Right ventricle myocardium superior (tissue), 1 donor: ENCODE measurements at places on chromosomes 2 and 18.

DNA sequence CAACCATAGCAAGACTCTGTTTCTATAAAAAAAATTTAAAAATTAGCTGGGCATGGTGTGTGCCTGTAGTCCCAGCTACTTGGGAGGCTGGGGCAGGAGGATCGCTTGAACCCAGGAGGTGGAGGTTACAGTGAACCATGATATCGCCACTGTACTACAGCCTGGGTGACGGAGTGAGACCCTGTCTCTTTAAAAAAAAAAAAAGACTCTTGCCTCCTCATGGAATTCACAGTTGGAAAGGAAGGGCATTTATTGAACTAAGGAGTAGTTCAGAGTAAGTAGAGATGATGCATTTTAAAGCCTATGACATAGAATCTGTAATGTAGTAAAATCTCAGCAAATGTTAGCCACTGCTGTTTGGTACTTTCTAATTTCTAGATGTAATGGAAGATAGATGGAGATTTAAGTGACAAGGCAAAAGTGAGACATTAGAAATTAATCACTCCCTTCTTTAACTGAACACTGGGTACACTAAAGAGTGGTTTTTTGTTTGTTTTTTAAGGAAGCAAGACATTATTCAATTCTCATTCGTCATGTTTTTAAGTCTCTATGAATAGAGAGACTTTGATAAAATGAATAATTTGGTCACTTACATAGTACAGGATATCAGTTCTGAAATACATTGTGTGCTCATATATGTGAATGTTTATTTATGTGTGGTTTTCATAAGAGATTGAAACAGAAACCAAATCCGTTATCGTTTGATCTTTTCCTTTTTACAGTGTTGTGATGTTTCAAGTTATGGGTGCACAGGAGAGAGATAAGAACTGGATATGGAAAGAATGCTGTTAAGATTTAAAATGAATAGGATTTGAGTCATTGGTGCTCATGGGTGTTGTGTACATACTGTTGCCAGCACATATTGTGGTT is 186.1 kb upstream of the STON1 start:
- DNase-seq: no peak

DNA sequence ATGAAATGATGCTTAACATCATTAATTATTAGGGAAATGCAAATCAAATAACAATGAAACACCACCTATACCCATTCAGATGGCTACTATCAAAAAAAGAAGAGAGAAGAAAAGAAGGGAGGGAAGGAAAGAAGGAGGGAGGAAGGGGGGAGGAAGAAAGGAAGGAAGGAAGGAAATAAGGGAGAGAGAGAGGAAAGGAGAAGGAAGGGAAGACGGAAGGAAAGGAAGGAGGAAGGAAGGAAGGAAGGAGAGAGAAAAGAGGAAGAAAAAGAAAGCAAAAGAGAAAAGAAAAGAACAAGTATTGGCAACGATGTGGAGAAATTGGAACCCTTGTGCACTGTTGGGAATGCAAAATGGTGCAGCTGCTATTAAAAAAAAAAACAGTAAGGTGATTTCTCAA is 363.3 kb downstream of the TNS1 start:
- DNase-seq: no peak

DNA sequence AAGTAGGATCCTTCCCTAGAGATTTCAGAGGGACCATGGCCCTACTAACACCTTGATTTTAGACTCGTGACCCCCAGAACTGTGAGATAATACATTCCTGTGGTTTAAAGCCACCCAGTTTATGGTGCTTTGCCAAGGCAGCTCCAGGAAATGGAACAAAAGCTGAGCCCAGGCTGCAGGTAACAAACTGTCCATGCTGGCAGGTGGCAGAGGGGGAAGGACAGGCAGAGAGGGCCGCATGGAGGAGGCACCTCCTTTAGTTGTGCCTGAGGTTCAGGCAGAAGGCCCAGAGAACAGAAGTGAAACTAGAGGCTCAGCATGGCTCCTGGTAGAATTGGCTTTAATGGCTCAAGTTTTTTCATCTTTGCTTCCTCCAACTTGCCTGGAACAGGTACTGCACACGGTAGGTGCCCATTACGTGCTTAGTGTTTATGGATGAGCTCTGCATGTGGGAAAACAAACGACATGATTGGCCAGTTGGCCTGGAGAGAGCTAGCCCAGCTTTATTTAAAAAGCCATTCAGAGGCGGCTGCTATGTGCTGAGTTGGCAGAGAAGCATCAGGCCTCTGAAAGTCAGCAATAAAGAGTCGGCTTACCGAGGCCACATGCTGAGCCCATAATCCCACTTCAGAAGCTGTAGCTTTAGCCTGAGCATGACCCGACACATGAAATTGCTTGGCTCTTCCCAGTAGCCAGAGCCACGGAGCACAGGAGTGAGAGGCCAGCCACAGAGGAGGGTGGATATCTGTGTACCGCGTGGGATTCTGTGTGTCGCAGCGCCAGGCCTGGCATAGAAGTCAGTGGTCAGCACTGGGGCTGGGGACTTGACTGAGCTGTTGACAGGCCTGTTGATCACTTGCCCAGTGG is 36.5 kb downstream of the HS1BP3 start:
- DNase-seq: peak; percentile 72

DNA sequence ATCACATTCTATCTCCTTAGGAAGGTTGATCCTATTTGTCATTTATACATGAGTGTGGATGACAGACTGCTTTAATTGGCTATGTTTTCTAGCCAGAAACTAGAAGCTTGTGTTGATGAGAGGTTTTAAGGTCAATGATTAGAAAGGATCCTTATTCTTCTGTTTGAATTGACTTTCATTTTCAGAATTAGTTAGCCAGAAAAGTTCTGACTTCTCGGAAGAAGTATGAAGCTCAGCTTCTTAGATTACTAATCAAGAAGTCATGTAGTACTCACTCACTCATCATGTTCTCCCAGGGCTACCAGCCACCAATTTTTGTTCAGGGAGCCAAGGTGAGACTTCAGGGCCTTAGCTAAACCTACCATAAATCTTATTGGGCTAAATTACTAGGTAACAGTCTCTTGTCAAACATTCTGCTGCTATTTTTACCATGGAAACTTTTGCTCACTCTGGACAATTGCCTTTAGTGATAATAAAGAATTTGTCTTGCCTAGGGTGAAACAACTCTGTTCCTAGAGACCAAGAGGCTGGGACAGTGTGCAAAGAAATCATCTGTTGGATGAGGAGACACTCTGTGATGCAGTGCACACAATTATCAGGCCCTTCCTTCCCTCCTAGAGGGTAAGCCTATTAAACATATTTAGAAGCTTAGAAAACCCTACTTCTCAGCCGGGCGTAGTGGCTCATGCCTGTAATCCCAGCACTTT is 111.6 kb upstream of the DNMT3A start:
- no peak for DNase-seq

- no peak for DNase-seq
These were observed 33.7 kb upstream of the NTSR2 start for GRCh38 chr2:11703700-11704099.

- DNase-seq: no peak
These were observed 1145.7 kb upstream of the NXPH2 start for GRCh38 chr2:139925903-139926302.

DNA sequence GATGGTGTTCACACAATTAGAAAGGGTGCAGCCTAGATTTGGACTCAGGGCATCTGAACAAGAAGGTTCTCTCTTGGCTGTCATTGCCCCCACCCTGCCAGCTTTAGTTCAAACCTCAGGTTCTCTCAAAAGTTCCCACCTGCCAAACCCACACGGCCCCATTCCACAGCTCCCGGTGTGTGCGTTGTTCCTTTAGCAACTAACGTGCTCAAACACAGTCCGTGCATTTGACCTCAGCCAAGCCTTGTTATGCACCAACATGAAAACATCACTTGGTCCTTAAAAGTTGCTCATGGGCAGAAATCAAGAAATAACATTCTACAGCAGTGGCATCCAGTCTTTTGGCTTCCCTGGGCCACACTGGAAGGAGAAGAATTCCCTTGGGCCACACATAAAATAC is 32.0 kb downstream of the LOXHD1 start:
- DNase-seq: no peak

DNA sequence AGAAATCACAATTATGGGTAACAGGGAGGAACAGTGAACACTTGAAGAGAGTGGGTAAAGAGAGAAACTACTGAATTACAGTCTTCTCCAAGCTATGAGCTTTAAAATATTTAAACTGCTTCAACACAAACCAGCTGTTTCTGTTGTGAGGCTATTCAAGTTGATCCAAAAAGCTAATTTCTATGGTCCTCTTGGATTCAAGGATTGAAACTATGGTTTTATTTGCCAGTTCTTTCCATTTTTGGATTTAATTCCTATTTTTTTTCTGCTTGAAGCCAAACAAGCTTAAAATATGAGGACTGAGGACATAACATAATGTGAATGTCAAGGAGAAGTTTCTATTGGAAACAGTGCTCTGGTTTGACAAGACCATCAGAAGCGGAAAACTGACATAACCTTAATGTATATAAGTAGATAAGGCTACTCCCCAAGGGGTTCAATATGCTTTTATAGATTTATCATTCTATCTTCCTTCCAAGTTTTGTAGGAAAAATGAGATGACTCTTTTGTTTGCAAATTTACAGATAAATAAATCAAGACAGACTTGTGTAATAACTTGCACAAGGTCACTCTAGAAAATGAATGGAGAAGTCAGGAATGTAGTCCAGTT is 60.7 kb upstream of the AQP4 start:
- DNase-seq: no peak

DNA sequence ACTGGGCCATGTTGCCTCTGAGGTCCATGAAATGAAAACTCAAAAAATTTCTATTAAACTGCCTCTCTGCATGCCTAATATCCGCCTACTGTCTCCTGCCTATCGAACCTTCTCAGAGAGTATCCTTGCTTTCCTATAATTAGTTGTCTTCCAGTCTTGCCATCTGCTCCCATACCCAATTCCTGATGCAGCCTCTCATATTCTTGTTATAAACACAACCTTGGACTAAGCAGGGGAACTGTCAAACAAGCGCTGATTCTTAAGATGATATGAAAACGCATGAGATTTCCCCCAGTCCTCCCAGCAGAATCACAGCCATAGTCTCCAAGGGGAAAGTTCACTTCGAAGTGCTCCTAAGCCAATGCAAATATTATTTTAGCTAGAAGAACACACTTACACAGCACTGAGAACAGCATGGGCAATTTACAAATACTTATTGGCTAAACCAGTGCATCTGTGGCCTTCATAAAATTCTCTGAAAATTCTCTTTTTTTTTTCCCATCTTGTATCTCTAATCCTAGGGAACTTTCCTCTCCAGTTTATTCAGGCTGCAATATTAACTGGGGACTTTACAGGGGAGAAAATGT is 471.6 kb downstream of the MBD2 start:
- DNase-seq: no peak

GRCh38 chr18:39259736-39260135 is 1694.1 kb upstream of the CELF4 start:
- no peak for DNase-seq

GRCh38 chr2:45119038-45119437 is 109.8 kb upstream of the SIX2 start:
- DNase-seq: no peak

- DNase-seq: no peak
These were observed 114.0 kb downstream of the HIBCH start for GRCh38 chr2:190205657-190206056.

- no peak for DNase-seq
These were observed 1.9 kb downstream of the TCF7L1 start for GRCh38 chr2:85134896-85135659.

GRCh38 chr2:55056024-55056521 is 5.8 kb upstream of the RTN4 start:
- DNase-seq: no peak

DNA sequence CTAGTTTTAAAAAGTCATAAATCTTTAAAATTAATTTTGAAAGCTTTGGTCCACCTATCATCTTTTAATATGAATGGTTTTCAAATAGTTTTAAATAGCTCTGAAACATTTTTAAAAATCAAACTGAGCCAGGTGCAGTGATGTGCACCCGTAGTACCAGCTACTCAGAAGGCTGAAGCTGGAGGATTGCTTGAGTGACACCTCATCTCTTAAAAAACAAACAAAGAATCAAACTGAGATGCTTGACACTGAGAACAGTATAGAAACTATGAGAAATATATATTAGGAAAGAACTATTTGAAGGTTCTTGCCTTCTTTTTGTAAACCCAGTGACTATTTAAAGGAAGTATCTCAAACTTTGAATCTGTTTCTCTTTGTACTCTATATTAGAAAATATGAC is 67.4 kb downstream of the BARD1 start:
- no peak for DNase-seq

- no peak for DNase-seq
These were observed 29.4 kb upstream of the EIF2AK3 start for GRCh38 chr2:88656690-88657089.

GRCh38 chr2:162007447-162008040 is 66.5 kb downstream of the DPP4 start:
- DNase-seq: no peak

- no peak for DNase-seq
These were observed 416.1 kb downstream of the ARHGAP15 start for GRCh38 chr2:143545059-143545948.
